ENCODE measurements at places on chromosomes 5 and 9.

DNA sequence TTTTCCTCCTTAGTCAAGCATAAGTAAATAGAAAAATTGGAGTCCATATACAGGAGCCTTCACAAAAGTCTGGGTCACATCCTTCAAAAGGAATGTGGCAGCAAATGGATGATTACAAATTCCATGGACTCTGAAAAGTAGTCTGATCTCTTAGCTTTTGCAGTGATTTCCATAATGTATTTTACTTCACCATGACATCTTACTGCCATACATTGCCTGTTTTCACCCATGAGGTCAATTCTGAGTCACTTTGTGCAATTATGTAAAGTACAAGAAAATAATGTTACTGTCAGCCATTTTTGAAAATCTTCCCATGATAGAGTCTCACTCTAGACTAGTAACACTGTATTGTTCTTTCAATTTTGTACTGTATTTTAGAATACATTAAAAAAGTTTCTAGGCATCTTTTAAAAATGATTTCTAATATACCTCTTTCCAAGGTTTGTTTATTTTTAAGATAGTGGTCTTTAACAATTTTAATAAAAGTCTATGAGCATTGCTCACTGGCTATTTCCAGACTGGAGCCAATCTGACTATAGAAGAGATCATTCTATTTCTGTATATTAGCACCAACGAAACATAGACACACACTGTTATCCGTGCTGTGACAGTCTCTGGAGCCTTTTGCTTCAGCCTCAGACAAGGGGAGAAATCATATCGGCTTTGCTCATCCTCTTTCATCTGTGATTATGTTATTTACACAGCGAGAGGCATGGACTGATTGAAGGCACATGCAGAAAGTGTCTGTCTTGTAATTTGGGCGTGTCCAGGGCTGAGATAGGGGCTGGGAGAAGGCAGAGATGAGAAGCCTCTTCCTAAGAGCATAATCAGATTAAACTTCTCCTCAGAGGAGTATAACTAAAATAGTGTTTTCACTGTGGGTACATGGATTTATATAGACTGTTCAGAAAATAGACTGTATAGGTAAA, 22.9 kb upstream of the ACTBL2 start:
- DNase-seq = no peak

DNA sequence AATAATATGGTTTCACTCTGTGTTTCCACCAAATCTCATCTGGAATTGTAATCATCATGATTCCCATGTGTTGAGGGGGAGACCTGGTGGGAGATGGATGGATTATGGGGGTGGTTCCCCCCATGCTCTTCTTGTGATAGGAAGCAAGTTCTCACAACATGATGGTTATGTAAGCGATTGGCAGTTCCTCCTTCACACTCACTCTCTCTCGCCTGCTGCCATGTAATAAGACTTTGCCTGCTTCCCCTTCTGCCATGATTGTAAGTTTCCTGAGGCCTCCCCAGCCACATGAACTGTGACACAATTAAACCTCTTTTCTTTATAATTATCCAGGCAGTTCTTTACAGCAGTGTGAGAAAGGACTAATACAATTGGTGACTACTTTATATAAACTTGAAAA, 48.4 kb downstream of the PTBP3 start:
- DNase-seq = no peak

- no peak for DNase-seq
These were observed 303.2 kb downstream of the ACTL7B start for GRCh38 chr9:108552459-108553040.

DNA sequence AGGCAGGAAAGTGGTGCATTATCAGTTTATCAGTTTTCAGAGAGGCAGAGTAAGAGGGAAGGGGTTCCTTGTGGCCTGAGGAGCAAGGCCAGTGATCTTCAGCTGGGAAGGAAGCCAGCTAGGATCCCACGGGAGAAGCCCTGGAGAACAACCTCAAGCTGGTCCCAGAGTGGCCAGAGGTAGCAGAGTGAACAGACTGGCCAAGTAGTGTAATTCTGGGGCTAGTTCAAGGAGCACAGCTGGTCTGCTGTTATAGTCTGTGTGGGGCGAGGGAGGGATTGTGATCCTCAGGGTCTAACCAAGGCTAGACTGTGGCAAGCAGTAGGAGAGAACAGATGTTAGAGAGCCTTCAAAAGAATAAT, 164.6 kb downstream of the CARTPT start:
- no peak for DNase-seq

GRCh38 chr9:5876711-5877110, 14.0 kb upstream of the MLANA start:
- DNase-seq = no peak

- DNase-seq = no peak
These were observed 49.1 kb downstream of the HOMER1 start for GRCh38 chr5:79464695-79465332.

GRCh38 chr9:87102126-87102525, 154.8 kb upstream of the GAS1 start:
- DNase-seq = no peak

DNA sequence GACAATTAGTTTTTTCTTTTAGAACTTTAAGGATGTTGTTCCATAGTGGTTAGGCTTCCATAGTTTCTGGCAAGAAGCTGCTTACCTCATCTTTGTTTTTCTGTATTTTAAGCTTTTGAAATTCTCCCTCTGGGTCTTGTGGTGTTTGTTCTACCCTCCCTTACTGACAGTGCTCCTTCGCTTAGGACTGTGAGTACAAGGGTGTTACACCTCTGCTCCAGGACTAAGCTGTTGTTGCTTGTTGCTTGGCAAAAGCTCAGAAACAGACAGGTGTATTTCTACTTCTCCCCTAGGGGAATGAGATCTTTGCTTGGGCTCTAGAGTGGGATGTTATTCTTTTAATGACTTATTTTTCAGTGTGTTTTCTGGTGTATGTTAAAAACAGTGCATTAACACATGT, 225.2 kb downstream of the WDR70 start:
- no peak for DNase-seq

DNA sequence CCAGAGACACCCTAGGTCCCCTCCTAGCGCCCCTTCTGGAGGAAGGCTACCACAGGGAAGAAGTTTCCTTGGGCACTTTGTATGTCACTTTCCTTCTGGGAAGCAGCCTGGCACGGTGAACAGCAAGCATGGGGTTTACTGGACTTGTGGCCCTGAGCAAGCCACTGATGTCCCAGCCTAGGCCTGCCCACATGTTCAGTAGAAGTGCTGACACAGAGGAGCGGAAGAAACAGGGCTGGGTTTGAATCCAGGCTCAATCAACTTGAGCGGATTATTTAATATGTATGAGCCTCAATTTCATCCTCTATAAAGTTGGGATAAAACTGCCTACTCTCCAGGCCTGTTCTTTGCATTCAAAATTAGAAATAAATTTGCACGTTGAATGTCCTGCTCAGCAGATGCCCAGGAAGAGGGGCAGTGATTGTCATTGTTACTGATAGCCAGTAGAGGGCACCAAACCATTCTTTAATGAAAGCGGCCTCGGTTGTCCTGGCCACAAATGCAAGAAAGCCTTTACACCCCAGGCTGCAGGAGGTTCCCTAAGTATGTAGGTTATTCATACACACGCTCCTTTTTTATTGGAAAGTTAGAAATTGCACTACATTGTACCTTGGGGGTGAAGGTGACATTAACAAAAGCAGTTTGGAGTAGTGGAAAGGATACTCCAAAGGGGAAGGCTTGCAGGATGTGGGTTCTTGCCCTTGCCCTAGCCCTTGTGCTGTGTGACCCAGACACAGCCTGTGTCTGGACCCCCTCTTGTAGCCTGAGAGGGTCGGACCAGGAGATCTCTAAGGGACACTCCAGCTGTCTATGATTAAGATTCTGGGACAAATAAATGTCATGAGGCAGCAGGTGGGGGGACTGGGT, 13.4 kb upstream of the XPA start:
- peak; percentile 38 for DNase-seq

DNA sequence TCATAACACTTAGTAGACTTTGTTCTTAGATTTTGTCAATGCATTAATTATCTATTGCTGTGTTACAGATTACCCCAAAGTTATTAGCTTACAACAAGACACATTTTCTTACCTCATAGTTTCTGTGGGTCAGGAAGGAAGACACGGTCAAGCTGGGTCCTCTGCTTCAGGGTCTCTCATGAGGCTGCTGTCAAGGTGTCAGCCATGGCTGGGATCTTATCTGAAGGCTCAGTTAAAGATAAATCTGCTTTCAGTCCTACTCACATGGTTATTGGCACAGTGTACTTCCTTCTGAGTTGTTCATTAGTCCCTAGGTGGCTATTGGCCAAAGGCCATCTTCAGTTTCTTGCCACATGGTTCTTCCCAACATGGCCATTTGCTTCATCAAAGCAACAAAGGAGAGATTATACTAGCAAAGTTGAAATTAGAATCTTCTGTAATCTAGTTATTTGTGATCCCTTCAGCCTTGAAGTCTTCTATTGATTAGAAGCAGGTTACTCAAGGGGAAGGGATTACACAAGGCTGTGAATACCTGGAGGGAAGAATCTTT, 25.2 kb downstream of the TDRD7 start:
- DNase-seq = no peak

DNA sequence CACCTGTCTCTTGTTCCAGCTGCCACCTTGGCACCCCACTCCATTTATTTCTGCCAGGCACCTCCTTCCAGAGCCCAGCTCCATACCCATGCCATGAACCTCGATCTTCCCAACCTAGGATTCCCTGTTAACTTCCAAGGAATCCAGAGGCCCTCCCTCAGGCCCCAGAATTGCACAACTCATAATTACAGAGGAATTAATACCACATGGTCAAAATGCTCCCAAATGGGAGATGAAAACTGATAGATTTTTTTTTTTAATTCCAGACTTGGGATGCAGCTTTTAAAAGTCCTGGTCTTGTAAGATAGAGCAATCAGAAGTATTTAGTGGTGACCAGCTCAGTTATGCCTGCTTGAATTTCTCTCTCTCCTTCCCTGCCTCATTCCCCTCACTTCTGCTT, 96.2 kb upstream of the CCDC112 start:
- no peak for DNase-seq

DNA sequence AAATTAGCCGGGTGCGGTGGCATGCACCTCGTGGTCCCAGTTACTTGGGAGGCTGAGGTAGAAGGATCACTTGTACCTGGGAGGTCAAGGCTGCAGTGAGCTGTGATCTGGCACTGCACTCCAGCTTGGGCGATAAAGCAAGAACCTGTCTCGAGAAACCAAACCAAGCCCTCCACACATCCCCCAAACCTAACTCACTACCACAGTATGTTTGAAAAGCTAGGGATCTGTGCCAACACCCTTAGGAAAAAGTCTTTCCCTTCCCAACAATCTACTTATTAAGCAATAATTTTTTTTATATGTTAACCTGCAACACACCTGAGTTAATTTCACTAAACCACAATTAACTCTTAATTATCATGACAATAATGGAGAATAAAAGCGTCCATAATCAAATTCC, 2.2 kb downstream of the UBTD2 start:
- no peak for DNase-seq

DNA sequence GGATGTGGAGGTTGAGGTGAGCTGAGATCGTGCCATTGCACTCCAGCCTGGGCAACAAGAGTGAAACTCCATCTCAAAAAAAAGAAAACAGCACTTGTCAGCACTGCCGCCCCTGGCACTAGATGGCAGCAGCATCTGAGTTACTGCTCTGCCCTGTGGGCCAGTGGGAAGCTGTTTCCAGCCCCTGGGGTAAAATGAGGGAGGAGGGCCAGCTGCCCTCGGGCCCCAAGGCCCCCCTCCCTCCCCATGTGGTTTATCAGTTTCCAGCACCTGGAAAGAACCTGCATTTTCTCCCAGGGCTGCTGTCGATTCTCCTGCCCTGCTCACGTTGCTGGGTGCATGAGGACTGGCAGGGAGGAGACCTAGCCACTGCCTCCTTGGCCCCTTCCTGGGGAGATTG, 13.2 kb upstream of the CEL start:
- DNase-seq = peak; percentile 24

DNA sequence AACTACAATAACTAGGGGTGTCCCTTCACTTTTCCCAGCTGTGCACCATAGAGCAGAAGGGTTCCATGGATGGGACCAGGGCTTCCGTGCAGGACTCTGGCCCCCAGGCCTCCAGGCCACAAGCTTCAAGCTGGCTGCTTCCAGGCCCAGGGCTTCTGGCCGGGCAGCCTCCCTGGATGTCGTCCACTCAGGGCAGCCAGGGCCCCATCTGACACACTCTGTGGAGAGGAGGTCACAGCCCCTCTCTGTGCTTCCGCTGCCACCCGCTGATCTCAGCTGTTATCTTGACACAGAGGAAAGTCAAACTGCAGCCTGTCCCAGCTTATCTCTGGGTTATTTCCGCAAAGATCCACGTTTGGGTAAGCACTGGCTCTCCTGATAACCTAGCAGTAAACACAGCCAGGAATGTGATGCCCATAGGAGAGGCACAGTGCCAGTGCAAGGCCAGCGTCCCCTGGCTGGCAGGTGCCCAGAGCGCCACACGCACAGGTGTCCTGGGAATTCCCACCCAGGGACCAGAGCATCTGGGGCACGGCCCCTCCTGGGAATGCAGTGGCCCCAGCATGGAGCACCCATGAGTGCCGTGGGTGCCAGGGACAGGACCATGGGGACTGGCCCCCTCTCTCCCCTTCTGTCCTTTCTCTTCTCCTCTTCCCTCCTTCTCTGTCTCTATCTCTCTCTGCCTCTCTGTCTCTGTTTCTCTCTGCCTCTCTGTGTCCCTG, 15.6 kb upstream of the SLC6A19 start:
- DNase-seq = no peak

- no peak for DNase-seq
These were observed 26.9 kb downstream of the KLF4 start for GRCh38 chr9:107462691-107463090.

DNA sequence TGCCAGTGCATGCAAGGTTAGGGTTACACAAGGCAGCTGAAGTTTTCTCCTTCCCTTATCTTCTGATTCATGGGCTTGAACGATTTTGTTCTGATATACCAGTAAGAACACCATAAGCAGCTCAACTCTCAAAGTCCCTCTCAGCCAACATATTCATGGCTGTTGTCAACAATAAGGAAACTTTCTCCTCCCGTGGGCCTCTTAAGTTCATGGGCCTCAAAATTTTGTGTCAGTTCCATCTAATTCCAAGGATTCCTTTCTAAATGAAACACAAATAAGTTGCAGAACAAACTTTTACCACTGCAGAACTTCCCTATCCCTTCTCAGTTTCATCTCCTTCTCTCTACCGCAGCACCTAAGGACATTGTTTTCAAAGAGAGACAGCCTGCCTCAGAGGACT, 23.6 kb upstream of the CAST start:
- no peak for DNase-seq

DNA sequence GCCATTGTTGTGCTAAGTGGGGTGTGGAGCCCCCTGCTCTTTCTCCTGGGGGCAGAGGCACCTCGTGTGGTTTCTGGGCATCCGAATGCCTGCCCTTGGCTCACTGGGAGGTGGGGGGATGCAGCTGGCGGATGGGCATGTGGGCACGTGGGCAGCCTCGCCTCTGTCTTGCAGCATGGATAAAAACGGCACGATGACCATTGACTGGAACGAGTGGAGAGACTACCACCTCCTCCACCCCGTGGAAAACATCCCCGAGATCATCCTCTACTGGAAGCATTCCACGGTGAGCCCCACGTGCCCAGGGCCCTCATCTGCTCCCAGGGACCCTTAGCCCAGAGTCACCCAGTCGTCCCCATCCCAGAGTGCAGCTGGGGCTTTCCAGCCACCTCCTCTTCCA, 25.3 kb downstream of the PTGES2 start:
- no peak for DNase-seq
